GM12864 (cell line): ENCODE measurements at places on chromosomes 7 and 10.

GRCh38 chr7:23710000-23710399 lies at the start of gene STK31:
Gene STK31, plus strand, starts transcription at chr7:23710219. Its CDS starts 67 bp downstream, at chr7:23710286.
- no peak for DNase-seq

GRCh38 chr7:137007001-137007694 lies 138.7 kb downstream of the CHRM2 start:
- DNase-seq = no peak

DNA sequence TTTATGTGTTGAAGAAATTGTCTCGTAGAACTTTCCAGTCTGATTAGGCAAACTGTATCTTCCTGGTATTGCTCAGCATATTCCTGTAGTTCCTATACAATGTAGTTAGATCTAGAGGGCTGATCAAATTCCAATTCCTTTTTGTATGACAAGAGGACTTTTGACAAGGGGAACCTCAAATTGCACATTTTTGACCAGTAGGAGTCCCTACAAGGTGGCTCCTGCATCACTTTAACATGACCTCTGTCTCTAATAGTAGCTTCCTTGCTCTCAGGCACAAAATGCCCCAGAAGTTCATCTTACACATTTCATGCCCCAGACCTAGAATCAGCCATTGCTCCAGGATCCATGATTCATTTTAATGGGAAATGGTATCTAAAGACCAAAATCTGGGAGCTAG lies 18.7 kb downstream of the HERPUD2 start:
- no peak for DNase-seq

GRCh38 chr10:30985512-30985911 lies 46.2 kb downstream of the ZNF438 start:
- DNase-seq = no peak

- DNase-seq = peak; percentile 48
Observed at GRCh38 chr7:21898265-21898930, 47.3 kb downstream of the CDCA7L start.

DNA sequence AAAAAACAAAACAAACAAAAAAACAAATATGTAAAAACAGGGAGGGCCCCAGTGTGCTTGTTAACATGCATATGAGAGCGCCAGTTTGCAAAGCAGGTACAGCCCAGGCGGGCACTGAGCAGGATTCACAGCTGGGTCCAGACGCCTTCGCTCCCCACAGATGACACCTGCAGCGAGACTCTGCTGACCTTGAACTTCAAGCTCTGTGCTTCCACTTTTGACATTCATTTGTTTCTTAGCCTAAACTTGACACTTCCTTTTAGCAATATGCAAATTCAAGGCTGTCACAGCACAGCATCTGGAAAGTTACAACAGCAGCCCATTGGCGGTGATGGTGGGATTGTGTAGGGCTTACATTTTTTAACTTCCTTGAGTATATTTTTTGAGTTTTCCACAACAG lies 88.8 kb upstream of the TNS3 start:
- peak; percentile 96 for DNase-seq

DNA sequence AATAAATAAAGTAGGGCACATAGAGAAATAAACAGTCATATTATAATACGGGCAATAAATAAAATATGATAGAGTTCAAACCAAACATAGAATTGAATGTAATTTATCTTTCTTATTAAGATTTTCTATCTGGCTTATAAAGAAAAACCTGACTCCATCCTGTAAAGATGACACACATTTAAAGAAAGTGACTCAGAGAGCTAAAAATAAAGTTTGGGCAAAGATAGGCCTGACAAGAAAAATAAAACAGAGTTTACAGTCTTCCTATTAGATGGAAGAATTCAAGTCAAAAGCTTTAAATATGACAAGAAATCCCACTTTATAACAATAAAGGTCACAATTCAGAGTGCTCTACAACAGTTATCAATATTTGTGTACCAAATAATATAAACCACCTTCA lies 580.6 kb downstream of the PHTF2 start:
- no peak for DNase-seq

DNA sequence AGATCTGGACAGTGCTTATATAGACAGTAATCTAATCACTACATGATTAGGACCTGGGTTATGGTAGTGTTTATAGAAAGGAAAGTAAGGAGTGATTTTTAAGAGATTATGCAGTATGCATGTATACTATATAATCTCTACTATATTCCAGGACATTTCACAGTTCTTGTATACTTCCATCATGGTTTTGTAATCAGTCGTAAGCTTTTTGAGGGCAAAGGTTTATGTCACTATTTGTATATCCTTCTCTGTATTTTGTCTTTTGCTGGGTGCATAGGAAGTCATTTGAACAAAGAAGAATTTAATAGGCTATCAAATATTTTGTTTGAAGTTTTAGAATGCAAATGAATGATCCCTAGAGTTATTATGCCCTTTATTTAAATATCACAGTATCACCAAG lies 39.2 kb downstream of the RSBN1L start:
- DNase-seq = no peak

DNA sequence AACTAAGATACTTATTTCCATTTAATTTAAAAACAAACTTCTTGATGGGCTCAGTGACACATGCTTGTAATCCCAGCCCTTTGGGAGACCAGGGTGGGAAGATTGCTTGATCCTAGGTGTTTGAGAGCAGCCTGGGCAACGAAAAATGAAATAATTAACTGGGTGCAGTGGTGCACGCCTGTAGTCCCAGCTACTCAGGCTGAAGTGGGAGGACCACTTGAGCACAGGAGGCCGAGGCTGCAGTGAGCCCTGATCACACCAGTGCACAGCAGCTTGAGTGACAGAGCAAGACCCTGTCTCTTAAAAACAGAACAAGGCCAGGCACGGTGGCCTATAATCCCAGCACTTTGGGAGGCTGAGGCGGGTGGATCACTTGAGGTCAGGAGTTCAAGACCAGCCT lies 37.4 kb downstream of the AVL9 start:
- DNase-seq = no peak

DNA sequence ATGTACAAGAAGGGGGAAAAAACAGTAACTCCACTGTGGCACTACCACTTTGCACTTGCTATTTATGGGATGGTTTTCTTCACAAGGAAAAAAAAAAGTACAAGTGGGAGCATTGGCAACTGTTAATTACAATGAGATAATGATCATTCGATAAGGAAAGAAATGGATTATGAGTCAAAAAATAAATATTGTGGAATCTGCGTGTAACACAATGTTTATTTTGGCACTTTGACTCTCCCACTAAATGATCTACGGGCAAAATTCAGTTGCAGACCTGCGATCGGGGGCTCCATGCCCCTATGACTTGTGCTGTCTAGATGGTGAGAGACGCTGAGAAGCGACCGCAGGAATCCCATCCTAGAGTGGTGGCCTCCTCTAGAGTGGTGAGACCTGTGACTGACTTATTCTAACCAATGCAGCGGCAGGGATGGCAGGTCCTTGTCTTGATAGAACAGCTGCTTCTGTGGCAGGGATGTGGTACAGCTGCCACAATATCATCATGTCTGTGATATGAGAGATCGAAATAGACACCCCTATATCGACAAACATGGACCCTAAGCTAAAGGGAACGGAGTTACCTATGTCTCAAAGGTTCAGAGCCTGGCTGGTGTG lies 345.0 kb upstream of the KLF6 start:
- DNase-seq = no peak

GRCh38 chr10:22784668-22785067 lies 70.3 kb upstream of the PIP4K2A start:
- no peak for DNase-seq

GRCh38 chr7:28703037-28703765 lies 254.9 kb downstream of the TRIL start:
- no peak for DNase-seq

DNA sequence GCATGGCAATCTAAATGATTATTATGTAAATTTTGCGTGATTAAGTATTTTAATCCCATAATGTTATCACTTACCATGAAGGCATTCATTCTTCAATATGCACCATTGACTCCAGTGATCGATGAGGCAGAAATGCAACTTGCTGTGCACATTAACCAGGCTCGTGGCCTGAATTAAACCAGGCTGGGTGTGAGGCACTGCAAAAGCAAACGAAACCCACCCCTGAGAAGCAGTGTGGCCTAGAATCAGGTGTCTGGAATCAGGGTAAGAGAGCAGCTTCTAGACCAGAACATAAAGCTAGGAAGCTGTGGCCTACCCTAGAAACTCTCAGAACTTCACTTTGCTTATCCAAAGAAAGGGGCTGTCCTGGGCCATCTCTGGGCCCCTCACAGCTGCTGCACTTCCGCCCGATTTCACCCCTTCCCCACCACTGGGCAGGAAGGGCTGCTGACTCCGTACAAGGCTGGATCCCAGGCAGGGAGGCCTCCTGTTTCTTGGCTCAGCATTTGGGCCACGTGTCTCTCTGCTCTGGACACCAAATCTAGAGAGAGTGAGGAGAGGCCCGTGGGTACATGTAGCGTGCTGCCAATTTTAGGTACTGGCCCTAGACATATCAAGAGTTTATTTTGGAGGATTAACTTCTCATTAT lies 4.4 kb downstream of the PTPRE start:
- DNase-seq = no peak

GRCh38 chr10:17023386-17024298 lies 106.0 kb downstream of the CUBN start:
- DNase-seq = peak; percentile 82

- no peak for DNase-seq
Observed at GRCh38 chr10:97153270-97153850, 32.4 kb downstream of the SLIT1 start.

- DNase-seq = no peak
Observed at GRCh38 chr10:124763267-124763666, 19.1 kb upstream of the FAM53B start.

DNA sequence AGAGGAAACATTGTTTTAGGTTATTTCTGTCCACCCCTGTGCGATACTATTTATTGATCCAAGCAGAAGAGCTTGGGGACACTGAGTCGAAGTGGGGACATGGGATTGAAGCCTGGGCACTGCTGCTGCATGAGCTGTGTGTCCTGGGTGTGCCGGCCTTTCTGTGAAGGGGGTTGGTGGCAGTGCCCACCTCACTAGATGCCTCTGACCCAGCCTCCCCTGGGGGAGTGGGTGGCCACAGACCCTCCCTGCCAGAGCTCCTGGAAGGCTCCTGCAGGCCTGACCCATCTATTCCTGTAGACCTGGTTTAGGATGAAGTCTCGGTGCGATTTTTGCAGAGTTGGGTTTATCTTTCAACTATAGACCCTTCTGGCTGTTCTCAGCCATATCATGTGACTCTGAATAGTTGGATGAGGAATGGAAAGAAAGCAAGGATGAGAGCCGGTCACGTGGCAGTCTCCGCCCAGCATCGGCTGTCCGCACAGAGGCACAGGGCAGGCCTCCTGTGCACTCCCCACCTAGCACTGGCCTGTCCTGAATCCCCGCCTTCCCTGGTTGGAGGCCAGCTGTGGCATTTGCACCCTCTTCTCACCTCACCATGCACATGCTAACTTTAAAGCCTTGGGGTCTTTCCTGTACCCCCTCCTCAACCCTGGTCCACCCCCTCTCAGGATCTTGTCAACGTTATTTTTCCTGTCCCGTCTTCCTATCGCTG lies 17.6 kb upstream of the SH2D4B start:
- DNase-seq = no peak

- no peak for DNase-seq
Observed at GRCh38 chr10:11260170-11260569, 242.5 kb downstream of the CELF2 start.

GRCh38 chr7:149851449-149851848 lies 13.3 kb downstream of the ZNF862 start:
- DNase-seq = no peak

DNA sequence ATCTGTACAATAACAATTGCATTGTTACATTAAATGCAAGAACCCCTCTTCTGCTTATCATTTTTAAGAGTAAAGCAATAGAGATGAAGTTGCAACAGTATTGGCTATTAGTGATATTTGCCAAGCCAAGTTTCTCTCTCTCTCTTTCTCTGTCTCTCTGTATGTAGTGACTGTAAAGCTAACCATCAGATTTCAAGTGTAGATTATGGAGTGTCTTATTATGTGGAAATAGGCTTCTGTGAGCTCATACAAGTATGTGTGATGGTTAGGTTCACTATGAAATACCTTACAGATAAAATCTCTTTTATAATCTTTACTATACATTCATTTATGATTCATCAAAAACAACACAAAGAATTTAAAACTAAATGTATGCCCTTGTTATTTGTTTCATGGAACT lies 28.6 kb upstream of the NRP1 start:
- no peak for DNase-seq

GRCh38 chr7:87223666-87224065 lies 4.1 kb upstream of the TMEM243 start:
- no peak for DNase-seq

- DNase-seq = no peak
Observed at GRCh38 chr7:84302949-84303348, 108.4 kb upstream of the SEMA3A start.

- DNase-seq = no peak
Observed at GRCh38 chr7:27576360-27576944, 86.2 kb downstream of the HIBADH start.

GRCh38 chr7:114783508-114783907 lies 138.4 kb upstream of the MDFIC start:
- DNase-seq = no peak

DNA sequence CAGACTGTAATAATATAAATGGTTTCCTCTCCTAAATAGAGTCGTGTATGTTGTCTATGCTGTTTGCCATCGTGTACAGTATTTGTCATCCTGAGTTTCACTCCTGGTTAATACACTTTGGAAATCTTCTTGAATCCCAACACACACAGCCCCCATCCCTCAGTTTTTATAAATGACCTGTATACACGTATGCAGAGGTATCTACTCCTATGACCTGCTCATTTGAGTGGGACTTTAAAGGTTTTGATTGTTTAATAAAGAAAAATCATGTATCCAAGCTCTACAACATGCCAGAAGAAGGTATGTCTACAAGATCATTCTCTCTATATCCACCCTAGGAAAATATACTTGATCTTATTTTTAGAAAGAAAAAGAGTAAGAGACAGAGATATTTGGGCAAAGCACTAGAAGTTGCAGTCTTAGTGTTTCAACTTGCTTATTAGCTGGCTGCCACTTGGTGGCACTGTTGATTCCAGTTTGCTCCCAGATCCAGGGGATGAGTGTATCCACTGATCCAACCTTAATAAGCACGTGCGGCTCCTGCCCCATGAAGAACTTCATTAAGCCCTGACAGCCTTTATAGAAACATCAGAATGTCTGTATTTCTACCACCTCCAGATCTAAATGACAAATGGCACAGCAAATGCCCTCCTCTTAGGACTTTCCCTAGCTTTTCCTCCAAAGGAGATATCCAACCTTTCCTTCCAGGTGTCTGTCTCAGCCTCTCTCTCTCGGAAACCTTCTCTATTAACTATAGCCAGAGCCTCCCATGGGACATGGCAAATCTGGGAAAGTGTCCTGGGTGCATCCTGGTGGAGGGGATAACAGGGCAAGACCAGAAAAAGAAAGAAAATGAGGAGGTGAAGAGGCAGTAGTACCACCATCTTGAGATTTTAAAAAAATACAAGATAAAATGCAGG lies 181.6 kb upstream of the NEBL start:
- DNase-seq = peak; percentile 7
